ENCODE measurements at places on chromosomes 4 and X.

DNA sequence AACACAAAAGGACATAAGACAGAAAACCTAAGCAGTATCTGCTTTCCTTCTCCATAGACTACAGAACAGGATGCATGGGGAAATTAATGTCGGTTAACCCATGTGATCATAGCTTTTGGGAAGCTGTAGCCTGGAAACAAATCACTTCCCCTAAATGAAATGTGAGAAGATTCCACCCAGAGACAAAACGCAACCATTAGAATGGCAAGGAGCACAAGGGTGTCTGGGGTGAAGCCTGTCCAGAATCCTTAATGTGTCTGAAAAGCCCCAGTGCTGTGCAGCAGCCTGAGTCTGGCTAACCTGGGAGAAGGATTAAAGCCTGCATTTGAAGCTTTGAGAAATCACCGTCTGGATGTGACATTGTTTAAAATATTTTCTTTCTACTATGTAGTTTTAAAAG lies 213.3 kb downstream of the ANKRD50 start:
- DNase-seq = no peak

GRCh38 chr4:146522869-146523205 lies 1.1 kb upstream of the SLC10A7 start:
- DNase-seq = peak; percentile 8

GRCh38 chrX:69257499-69258127 lies 92.4 kb upstream of the PJA1 start:
- DNase-seq = no peak

DNA sequence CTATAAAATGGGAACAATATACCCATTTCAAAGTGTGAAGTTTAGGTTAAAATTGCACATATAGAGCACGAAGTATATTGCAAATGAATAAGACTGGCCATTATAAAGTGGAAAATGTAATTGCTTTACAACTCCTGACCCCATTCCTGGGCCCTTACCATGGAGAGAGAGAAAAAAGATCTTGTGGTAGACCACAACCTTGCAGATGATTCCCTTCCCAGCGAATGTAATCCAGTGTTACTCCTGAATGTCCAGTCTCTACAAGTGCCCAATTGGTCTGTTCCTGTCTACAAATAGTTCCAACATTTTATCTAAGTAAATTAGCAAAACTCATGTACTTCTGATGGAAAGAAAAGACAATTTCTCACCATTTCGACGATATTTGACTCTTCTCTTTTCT lies 184.1 kb upstream of the LNX1 start:
- no peak for DNase-seq

DNA sequence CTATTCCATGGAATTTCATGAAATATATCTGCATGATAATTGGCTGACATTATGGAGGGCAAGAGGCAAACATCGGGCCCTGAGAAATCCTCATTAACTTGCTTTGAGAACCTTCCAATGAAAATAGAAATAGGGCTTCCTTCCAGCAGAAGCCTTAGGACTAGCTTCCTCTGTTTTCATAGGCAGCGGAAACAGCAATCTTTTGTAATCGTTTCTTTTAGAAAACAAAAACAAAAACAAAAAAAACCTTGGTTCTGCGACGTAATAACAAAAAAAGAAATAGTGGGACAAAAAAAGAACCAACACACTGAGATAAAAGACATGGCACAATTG lies 62.9 kb downstream of the GEMIN8 start:
- DNase-seq = no peak

GRCh38 chr4:107379054-107379869 lies 340.8 kb downstream of the PAPSS1 start:
- no peak for DNase-seq

GRCh38 chr4:101993002-101993841 lies 202.7 kb downstream of the BANK1 start:
- DNase-seq = no peak

- DNase-seq = no peak
These were observed 42.1 kb upstream of the PDGFC start for GRCh38 chr4:157013656-157014055.

- DNase-seq = no peak
These were observed 17.1 kb downstream of the LRAT start for GRCh38 chr4:154760895-154761294.

GRCh38 chrX:17552044-17552650 lies 177.1 kb downstream of the NHS start:
- DNase-seq = no peak

Measured in CD4-positive, alpha-beta T cell treated with Interleukin-15 for 4 hours (primary cell).